Left ventricle myocardium inferior (tissue), 1 donor: ENCODE measurements at places on chromosomes 12 and 14.

- H3K27me3 ChIP-seq = no peaks in the 10 kb centered on the region
- DNase-seq = no peak
- H3K36me3 ChIP-seq = no peaks in the 10 kb centered on the region
- H3K27ac ChIP-seq = no peak overlapping the region
Measured at GRCh38 chr14:58812050-58812910, 174.5 kb downstream of the DACT1 start.

DNA sequence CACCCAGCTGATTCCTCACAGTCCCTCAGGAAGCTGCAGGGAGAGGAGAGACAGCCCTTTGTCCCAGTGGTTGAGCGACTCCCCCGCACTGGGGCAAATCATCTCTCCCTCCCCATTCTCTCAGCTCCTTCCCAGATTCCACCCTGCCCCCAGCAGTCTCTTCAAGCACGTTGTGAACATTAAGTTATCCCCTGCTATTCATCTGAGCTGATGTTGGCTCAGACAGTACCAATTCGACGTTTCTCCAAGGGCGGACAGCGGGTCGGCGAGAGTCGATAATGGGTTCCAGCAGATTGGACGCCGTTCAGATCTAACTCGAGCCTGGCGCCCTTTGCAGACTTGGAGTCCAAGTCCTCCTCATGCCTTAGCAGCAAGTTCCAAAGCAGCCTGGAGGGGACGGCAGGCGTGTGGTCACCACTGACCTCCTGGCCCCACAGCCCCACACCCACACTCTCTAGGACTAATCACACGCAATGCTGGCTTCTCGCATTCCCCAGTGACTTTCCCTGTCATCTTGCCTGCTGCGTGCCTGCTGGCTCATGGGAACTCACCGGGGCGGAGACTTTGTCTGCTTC is 245.9 kb downstream of the CHST11 start:
- no peaks in the 10 kb centered on the region for H3K36me3 ChIP-seq
- no peaks in the 10 kb centered on the region for H3K27me3 ChIP-seq
- peaks cover 15% of the 10 kb centered on the region for H3K4me1 ChIP-seq

DNA sequence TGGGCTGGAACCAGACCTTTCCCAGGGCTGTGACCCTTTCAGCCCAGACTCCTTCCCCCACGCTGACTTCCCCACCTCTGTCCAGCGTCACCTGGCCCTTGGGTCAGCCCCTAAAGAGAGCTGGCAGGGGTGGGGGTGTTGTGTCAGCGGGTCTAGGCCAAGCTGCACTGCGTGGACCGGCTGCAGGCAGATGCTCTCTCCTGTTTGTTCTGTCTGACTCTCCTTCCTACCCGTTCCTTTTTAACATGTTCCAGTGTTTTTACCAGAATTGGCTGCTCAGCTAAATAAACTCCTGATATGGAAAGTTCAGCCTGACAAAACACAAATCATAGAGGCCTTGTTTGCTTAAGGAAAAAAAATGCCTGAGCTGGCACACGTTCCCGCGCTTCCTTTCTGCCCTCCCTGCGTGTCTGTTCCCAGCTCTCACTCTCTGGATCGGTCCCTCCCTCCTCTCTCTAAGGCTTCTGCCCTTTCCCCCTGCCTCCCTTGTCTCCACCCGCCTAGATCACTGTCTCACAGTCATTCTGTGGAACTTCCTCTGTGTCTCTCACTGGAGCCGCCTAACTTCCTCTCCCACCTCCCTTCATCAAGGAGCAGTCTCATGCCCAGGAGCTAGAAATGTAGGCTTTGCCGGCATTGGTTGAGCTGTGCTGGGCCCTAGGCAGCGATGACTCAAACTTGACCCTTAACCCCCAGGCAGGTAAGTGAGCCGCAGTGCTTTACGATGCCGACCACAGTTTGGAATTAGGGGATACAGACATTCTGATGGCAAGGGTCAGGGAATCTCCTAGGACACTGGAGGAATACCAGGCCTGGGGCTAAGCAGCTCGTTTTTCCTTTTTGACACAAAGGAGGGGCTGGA is 15.5 kb upstream of the MLXIP start:
- no peaks in the 10 kb centered on the region for H3K27me3 ChIP-seq
- peak overlapping the region; percentile 86 for H3K27ac ChIP-seq

DNA sequence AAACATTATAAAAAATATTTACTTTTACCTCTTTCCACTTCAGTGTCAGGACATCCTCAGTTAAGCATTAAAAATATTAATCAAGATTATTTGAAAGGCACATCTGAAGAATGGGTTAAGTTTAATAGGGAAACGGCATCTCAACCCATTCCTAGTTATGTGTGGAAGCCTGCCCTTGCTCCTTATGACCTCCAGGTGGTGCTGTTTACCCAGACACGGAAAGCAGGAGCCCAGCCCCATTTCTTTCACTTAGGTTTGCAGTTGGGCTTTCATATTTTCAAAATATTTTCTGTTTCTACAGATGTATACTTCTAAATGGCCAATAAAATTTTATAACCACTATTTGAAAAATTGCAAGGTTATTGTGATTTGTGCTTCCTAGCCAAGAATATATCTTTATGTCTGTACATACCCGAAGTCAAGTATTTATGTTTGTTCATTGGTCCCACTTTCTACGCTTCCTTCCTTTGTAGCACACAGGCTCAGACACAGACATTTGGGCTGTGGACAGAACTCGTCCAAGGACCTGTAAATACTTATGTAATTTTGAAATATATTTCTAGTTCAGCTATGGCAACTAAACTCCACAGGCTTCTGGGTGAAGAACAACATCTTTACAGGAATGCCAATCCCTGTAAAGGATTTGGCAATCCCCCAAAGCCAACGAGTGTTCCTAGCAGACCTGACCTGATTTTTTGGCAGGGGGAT is 247.1 kb downstream of the AKAP6 start:
- peaks cover 53% of the 10 kb centered on the region for H3K4me1 ChIP-seq
- H3K27me3 ChIP-seq = no peaks in the 10 kb centered on the region
- peak overlapping the region; percentile 9 for H3K27ac ChIP-seq
- DNase-seq = no peak
- no peaks in the 10 kb centered on the region for H3K36me3 ChIP-seq
- H3K4me3 ChIP-seq = peak overlapping the region; percentile 36

- peaks cover 43% of the 10 kb centered on the region for H3K36me3 ChIP-seq
- H3K27ac ChIP-seq = peak overlapping the region; percentile 88
- no peaks in the 10 kb centered on the region for H3K27me3 ChIP-seq
- peaks cover 83% of the 10 kb centered on the region for H3K4me1 ChIP-seq
Measured at GRCh38 chr12:53299101-53299453, 418 bp upstream of the MYG1 start.

GRCh38 chr14:72577521-72577920 is 316.4 kb downstream of the DPF3 start:
- H3K27ac ChIP-seq = no peak overlapping the region
- peaks cover 8% of the 10 kb centered on the region for H3K4me1 ChIP-seq
- no peak overlapping the region for H3K4me3 ChIP-seq
- no peaks in the 10 kb centered on the region for H3K36me3 ChIP-seq

DNA sequence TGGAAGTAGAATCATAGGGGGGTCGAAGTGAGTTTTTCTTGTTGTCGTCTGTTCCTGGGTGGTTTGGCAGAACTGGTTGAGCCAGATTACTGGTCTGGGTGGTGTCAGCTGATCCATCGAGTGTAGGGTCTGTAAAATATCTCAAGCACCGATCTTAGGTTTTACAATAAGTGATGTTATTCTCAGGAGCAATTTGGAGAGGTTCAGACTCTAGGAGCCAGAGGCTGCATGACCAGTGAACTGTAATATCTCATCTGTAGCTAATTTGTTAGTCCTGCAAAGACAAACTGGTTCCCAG is 9.7 kb upstream of the SERPINA1 start:
- peaks cover 83% of the 10 kb centered on the region for H3K27me3 ChIP-seq
- H3K36me3 ChIP-seq = no peaks in the 10 kb centered on the region
- no peak overlapping the region for H3K4me3 ChIP-seq
- no peak for DNase-seq
- no peaks in the 10 kb centered on the region for H3K4me1 ChIP-seq

- peak overlapping the region; percentile 1 for H3K4me3 ChIP-seq
- peak overlapping the region; percentile 63 for H3K27ac ChIP-seq
- H3K4me1 ChIP-seq = no peaks in the 10 kb centered on the region
- H3K36me3 ChIP-seq = no peaks in the 10 kb centered on the region
- peaks cover 23% of the 10 kb centered on the region for H3K27me3 ChIP-seq
Measured at GRCh38 chr14:94971750-94972149, 185.6 kb downstream of the DICER1 start.

DNA sequence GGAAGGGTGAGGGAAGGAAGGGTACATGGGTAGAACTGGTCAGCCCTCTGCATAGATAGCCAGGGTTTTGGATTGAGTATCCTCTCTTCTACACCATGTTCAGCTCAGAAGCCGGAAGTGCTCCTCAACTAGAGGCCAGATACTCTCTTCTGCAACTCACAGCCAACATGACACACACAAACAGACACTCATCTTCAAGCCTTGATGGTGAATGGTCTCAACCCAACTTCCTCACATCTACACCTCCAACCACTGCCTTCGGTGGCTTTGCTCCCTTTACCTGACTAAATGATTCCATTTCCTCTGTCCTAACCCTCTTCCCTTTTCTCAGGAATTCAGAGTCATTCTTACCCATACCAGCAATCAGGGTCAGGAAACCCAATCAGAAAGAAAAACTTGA is 7.6 kb upstream of the FKBP11 start:
- H3K27ac ChIP-seq = no peak overlapping the region
- no peak overlapping the region for H3K4me3 ChIP-seq
- no peaks in the 10 kb centered on the region for H3K27me3 ChIP-seq
- H3K4me1 ChIP-seq = no peaks in the 10 kb centered on the region

DNA sequence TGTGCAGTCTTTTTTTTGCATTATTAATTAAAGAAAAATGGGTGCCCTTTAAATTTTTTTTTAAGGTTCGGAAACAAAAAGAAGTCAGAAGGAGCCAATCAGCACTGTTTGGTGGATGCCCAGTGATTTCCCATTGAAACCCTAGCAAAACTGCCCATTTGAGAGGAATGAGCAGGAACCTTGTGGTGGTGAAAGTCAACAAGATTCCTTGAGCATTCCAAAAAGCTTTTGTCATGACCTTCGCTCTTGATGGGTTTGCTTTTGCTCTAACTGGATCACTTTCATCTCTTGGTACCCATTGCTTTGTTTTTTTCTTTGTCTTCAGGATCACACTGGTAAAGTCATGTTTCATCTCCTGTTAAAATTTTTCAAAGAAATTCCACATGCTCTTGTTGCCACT is 54.1 kb downstream of the ADIPOR2 start:
- no peak for DNase-seq
- no peak overlapping the region for H3K27ac ChIP-seq
- no peaks in the 10 kb centered on the region for H3K36me3 ChIP-seq
- no peak overlapping the region for H3K4me3 ChIP-seq

GRCh38 chr14:99391671-99392070 is 89.0 kb downstream of the SETD3 start:
- DNase-seq = no peak
- H3K27me3 ChIP-seq = peaks cover under 1% of the 10 kb centered on the region
- H3K27ac ChIP-seq = no peak overlapping the region
- peaks cover 11% of the 10 kb centered on the region for H3K36me3 ChIP-seq

GRCh38 chr12:106299202-106299774 is 3.2 kb upstream of the TCP11L2 start:
- no peaks in the 10 kb centered on the region for H3K27me3 ChIP-seq
- no peak for DNase-seq
- peak overlapping the region; percentile 98 for H3K27ac ChIP-seq

- H3K4me1 ChIP-seq = no peaks in the 10 kb centered on the region
- no peak overlapping the region for H3K4me3 ChIP-seq
- H3K27me3 ChIP-seq = peaks cover 17% of the 10 kb centered on the region
- no peak overlapping the region for H3K27ac ChIP-seq
- no peak for DNase-seq
Measured at GRCh38 chr12:51450806-51451205, 26.2 kb downstream of the SLC4A8 start.

- H3K36me3 ChIP-seq = no peaks in the 10 kb centered on the region
- no peak for DNase-seq
- H3K4me3 ChIP-seq = no peak overlapping the region
- no peak overlapping the region for H3K27ac ChIP-seq
- H3K27me3 ChIP-seq = no peaks in the 10 kb centered on the region
Measured at GRCh38 chr14:84527706-84528105, 1002.2 kb upstream of the FLRT2 start.

GRCh38 chr14:52790756-52791222 is 618 bp downstream of the GNPNAT1 start:
- no peaks in the 10 kb centered on the region for H3K36me3 ChIP-seq
- peak overlapping the region; percentile 92 for H3K27ac ChIP-seq
- peaks cover 34% of the 10 kb centered on the region for H3K4me1 ChIP-seq
- DNase-seq = no peak

GRCh38 chr12:120940006-120940405 is 35.8 kb upstream of the SPPL3 start:
- no peak overlapping the region for H3K27ac ChIP-seq
- H3K36me3 ChIP-seq = no peaks in the 10 kb centered on the region
- H3K27me3 ChIP-seq = peaks cover 22% of the 10 kb centered on the region
- no peaks in the 10 kb centered on the region for H3K4me1 ChIP-seq
- H3K4me3 ChIP-seq = no peak overlapping the region

GRCh38 chr12:8664228-8664913 is 1.7 kb upstream of the MFAP5 start:
- DNase-seq = peak; percentile 84
- H3K27me3 ChIP-seq = peaks cover 8% of the 10 kb centered on the region
- no peak overlapping the region for H3K4me3 ChIP-seq
- peak overlapping the region; percentile 68 for H3K27ac ChIP-seq
- peaks cover 11% of the 10 kb centered on the region for H3K4me1 ChIP-seq

GRCh38 chr14:101527987-101528386 is 33.3 kb upstream of the DIO3 start:
- H3K27me3 ChIP-seq = peaks cover 49% of the 10 kb centered on the region
- no peak overlapping the region for H3K4me3 ChIP-seq
- H3K36me3 ChIP-seq = no peaks in the 10 kb centered on the region
- no peaks in the 10 kb centered on the region for H3K4me1 ChIP-seq

DNA sequence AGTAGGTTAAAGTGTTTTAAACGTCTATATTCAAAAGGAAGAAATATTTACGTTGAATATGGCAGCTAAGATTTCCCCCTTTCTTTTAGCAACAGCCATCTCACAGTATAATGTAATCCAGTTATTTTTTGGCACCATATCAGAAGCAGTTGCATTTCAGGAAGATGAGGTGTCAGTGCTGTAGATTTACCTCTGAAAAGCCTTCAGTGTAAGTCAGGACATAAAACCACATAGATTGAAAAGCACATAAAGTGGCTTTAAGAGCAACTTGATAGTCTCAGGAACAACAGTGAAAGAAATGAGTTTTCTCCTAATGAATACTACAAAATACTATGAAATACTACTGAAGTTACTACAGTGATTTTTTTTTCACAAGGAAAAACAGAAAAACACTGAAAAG is 6.9 kb downstream of the MLH3 start:
- H3K36me3 ChIP-seq = peaks cover 19% of the 10 kb centered on the region
- DNase-seq = no peak
- H3K27ac ChIP-seq = no peak overlapping the region
- no peaks in the 10 kb centered on the region for H3K27me3 ChIP-seq
- peaks cover 38% of the 10 kb centered on the region for H3K4me1 ChIP-seq
- H3K4me3 ChIP-seq = no peak overlapping the region

GRCh38 chr14:91315844-91316267 is 71.4 kb upstream of the GPR68 start:
- H3K4me1 ChIP-seq = peaks cover 31% of the 10 kb centered on the region
- no peak overlapping the region for H3K27ac ChIP-seq
- H3K36me3 ChIP-seq = peaks cover 5% of the 10 kb centered on the region

DNA sequence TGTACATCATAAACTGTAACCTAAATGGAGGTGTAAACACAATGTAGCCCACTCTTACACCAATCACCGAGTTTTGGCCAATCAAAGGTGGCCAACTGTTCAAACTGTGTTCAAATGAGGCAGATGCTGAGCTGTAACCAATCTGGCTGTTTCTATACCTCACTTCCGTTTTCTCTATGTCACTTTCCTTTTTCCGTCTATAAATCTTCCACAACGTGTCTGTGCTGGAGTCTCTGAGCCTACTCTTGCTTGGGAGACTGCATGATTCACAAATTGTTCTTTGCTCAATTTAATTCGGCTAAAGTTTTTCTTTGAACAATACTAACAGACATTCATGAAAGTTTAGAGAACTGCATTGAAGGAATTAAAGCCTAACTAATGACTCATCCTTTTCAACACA is 547.1 kb upstream of the USP15 start:
- no peaks in the 10 kb centered on the region for H3K36me3 ChIP-seq
- H3K27ac ChIP-seq = no peak overlapping the region
- no peaks in the 10 kb centered on the region for H3K4me1 ChIP-seq
- H3K27me3 ChIP-seq = no peaks in the 10 kb centered on the region
